ENCODE measurements at places on chromosomes 7 and 10.

GRCh38 chr7:157568770-157569584 lies 232.2 kb downstream of the DNAJB6 start:
- peak; percentile 74 for DNase-seq

DNA sequence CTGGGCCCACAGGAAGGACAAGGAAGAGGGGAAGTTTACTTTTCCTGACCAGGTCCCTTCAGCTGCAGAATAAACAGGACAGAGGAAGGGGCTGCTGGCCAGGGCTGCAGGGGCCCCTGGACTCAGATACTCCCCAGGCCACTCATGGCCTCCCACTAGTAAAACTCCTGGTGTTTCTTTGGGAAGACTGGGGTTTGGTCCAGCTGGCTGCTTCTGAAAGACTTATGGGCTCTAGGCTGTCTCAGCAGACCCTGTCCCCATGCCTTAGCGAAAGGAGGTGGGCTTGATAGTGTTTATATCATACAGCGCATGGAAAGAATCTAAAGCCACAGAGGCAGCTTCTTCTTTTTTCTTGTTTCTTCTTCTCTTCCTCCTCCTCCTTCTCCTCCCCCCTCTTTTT lies 56.4 kb downstream of the PALD1 start:
- DNase-seq, result no peak

- no peak for DNase-seq
Measured at GRCh38 chr10:44511166-44511565, 126.3 kb upstream of the CXCL12 start.

DNA sequence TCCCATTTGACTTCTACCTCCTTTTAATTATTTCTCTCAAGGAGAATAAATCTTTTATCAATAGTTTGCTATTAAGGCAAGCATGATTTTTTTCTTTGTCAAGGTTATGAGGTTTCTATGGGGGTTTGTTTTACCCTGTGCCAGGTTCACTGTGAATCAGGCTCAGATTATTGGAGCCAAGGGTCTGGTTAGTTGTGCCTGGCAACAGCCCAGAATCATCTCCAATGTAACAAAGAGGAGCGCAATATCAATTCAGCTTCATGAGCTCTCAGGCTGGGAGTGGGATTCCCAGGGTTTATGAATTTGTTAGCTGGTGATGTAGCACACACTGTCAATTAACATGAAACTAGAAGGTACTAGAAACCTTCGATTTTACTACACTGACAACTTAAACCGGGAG lies 73.2 kb downstream of the AASS start:
- DNase-seq, result no peak

GRCh38 chr10:49185213-49185612 lies 3.0 kb downstream of the TMEM273 start:
- DNase-seq, result no peak

- no peak for DNase-seq
Measured at GRCh38 chr10:106114656-106115186, 1049.8 kb downstream of the SORCS1 start.

GRCh38 chr7:102028206-102028826 lies 210.9 kb downstream of the CUX1 start:
- DNase-seq, result peak; percentile 22

DNA sequence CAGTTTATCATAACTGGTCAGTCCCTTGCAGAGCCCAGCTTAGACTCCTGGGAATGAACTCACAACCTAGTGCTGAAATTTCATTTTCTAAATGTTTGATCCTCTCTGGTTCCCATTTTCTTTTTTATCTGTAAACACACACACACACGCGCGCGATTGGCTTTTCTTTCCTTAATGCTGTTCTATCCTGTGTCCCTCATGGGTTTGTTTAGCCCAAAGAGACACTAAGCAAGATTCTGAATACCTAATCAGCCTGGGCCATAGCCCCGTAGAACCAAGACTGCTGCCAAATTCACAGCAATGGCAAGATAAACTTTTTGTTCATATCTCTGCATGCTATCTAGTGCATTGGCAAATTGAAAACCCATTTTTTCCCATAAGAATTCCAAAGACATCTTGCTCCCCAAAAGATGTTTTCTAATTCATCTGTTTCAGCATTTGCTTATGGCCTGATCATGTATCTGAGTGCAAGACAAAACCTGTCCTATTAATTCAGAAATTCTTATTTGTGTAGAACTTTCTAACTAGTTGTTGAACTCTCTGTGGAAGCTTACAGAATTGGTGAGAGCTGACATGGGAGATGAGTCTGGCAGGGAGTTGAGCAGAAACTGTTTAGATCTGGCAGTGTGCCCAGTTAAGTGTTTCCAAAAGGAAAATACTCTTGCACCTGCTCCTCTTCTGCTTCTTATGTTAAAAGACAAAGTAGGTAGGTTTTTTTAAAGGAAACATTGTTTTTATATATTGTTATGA lies 1.8 kb upstream of the IFIT1 start:
- DNase-seq, result no peak

- peak; percentile 67 for DNase-seq
Measured at GRCh38 chr10:6014241-6014761, 37.0 kb upstream of the IL15RA start.

Data from activated CD4-positive, alpha-beta memory T cell treated with anti-CD3 and anti-CD28 coated beads for 36 hours (primary cell).